ENCODE measurements at places on chromosomes 3 and 15.

GRCh38 chr3:188746291-188746783 is 425.4 kb upstream of the TPRG1 start:
- DNase-seq: no peak

DNA sequence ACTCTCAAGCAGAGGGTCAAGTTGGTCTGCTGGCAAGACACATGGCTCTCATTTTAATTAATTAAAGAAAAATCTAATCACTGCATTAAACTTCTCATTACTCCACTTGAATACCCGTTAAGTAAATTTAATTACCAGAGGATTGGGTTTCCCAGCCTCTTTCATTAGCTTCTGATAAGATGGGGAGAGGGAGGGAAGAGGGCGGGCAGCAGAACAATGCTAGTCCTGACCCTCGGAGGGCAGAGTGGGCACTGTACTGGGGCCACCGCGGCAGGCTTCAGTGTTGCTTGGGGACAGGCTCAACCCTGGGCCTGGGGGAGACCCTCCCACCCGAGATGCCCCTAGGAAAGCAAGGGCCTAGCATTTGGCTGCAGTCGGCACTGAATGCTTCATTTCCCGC is 55.6 kb upstream of the LINGO1 start:
- DNase-seq: no peak

DNA sequence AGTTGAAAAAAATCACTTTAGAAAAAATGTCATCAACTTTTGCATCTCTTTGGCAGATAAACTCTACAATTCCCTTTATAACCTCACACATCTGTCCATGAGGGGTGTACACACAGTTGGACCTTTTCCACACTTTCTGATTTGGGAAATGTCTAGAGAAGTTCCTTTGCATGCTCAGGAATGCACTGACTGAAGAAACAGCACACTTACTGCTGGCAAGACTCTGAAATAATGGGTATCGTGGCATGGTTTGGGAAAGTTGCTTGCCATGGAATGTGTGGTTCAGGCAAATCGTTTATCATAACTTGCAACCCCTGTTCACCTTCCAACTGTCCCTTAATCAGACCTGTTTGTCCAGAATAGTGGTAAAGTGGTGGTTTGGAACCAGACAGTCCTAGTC is 135.3 kb upstream of the TGFBR2 start:
- DNase-seq: no peak

- DNase-seq: no peak
Observed at GRCh38 chr3:6124875-6125274, 736.0 kb upstream of the GRM7 start.

DNA sequence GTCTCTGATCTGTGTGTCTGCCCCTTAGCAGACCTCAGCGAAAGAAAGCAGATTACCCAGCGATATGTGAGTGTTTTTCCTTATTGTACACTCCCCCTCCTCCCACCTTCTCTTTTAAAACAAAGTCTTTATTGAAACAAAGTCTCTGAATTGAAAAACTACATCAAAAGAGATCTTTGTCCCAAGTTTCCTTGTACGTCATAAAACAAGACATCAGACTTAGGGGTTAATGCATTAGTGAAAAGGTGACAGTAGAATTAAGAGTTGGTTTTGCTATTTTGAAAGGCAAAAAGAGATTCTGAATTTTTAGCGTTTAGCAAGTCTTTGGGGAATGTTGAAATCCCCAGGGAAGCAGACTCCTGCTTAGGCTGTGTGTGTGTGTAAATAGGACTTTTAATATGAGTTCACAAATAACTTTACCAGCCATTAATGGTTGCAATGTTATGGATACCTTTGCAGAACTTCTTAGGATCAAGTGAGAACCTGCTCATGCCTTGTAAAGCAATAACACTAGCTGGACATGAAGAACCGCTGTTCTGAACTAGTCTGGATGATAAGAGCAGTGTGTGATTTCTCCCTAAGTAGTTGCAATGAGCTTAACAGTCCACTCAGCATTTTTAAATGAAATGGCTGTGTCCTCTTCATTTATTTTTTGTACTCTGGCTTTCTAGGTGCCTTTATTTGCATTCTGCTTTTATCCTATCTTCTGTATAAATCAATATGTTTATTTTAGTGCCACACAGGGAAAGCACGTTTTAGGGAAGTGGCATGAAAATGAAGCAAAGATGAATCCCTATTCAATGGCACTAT is 136.6 kb downstream of the MCTP2 start:
- DNase-seq: no peak

- DNase-seq: no peak
Observed at GRCh38 chr3:46659285-46659684, 34.2 kb downstream of the ALS2CL start.

DNA sequence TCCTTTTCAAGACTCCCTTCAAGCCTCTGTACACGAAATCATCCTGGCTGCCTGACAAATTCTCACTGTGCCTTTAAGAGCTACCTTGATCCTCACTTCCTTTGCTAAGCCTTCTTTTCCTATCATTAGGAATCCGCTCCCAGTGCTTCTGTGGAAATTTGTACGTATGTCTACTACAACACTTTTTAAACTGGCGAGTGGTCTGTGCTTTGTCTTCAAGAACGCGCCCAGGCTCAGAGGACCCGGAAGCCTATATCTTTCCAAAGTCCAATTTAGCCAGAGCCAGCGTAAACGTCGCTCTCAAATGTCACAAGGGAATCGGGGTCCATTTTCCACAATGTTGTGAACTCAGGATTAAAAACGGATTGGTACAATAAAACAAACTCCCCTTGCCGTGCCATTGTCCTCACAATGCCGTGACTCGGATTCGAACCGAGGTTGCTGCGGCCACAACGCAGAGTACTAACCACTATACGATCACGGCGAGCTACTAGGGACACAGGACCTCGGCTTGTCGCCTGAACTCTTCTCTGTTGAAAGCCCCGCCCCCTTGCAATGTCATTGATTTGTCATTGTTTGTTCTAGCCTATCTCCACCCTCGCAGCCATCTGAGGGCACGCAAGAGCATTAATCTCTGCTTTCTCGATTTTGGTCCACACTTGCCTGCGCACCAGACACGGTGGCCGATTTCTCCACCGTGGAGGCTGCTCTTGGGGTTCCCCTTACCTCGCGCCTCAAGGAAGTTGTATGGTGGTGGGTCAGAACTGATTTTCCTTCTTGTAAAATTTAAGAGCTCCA is 12.4 kb upstream of the SHF start:
- peak; percentile 69 for DNase-seq

DNA sequence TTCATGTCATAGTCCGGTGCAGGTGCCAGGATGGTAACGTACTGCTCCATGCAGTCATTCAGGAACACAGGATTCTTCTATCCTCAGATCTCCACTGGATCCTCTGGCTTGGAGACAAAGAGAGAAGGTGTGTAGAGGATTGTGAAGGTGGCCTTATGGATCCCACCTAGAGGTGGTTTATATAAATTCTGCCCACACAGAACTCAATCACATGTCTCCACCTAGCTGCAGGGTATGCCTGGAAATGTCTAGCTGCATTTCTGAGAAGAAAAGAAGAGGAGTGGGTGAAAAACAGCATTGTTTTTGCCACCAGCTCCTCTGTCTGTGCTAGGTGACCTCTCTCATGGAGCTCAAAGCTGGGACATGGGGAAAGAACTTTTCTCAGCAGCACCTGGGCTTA is 478.7 kb downstream of the PDCD6IP start:
- DNase-seq: no peak

GRCh38 chr3:178671377-178671776 is 135.1 kb downstream of the KCNMB2 start:
- DNase-seq: no peak

GRCh38 chr15:88454867-88455810 is 12.0 kb downstream of the MRPL46 start:
- DNase-seq: no peak

DNA sequence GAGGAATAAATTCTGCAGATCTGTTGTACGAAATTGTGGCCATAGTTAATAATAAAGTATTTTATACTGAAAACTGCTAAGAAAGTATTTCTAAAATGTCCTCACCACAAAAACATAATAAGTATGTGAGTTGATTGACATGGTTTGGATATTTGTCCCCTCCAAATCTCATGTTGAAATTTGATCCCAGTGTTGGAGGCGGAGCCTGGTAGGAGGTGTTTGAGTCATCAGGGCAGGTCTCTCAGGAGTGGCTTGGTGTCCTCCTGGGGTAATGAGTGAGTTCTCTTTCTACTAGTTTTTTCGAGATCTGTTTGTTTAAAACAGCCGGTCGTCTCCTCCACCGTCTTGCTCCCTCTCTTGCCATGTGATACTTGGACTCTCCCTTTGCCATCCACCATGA is 424.1 kb upstream of the KCNMB2 start:
- DNase-seq: no peak

DNA sequence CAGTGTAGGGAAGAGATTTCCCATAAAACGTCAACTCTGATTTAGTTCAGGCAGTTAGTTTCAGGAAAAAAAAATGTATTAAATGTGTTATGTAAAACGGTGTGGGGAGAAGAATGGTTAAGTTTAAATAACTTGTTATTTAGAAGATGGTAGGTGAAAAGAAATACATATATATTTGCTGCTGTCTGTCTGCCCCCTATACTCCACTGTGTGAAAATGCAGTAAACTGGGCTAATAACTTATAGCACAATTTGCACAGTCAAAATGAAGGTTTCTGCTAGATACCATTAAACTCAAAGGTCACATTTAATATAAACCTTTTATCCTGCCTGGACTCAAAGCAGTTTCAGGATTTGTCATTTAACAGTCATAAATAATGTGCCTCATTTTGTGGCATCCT is 515.0 kb downstream of the FGF12 start:
- no peak for DNase-seq

GRCh38 chr3:186997473-186997939 is 67.2 kb downstream of the ST6GAL1 start:
- no peak for DNase-seq

GRCh38 chr3:194293546-194294198 is 57.5 kb downstream of the CPN2 start:
- DNase-seq: no peak

- no peak for DNase-seq
Observed at GRCh38 chr3:72446218-72447058, 401.8 kb downstream of the SHQ1 start.

DNA sequence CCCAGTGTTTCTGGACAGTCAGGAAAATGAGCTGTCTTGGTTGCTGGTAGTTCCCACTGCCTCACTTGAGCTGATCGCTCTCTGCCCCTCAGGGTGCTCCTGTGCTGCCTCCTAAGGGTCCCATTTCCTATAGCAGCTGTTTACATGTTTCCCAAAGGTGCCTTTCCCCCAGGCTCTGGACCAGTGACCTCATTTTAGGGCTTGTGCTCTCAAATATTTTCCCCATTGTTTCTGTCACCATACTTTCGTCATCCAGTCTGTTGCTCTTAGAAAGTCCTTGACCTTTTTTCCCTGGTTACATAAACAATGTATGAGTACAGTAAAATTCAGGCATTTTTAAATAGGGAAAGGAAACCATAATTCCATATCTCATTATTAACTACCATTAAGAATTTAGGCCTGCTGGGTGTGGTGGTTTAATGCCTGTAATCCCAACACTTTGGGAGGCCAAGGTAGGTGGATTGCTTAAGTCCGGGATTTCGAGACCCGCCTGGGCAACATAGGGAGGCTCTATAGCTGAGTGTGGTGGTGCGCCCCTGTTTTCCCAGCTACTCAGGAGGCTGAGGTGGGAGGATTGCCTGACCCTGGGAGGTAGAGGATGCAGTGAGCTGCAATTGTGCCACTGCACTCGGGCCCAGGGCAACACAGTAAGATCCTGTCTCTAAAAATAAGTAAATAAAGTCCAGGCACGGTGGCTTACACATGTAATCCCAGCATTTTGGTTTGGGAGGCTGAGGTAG is 11.7 kb downstream of the RAD54L2 start:
- no peak for DNase-seq

- DNase-seq: no peak
Observed at GRCh38 chr15:35379972-35380371, 166.0 kb downstream of the DPH6 start.

DNA sequence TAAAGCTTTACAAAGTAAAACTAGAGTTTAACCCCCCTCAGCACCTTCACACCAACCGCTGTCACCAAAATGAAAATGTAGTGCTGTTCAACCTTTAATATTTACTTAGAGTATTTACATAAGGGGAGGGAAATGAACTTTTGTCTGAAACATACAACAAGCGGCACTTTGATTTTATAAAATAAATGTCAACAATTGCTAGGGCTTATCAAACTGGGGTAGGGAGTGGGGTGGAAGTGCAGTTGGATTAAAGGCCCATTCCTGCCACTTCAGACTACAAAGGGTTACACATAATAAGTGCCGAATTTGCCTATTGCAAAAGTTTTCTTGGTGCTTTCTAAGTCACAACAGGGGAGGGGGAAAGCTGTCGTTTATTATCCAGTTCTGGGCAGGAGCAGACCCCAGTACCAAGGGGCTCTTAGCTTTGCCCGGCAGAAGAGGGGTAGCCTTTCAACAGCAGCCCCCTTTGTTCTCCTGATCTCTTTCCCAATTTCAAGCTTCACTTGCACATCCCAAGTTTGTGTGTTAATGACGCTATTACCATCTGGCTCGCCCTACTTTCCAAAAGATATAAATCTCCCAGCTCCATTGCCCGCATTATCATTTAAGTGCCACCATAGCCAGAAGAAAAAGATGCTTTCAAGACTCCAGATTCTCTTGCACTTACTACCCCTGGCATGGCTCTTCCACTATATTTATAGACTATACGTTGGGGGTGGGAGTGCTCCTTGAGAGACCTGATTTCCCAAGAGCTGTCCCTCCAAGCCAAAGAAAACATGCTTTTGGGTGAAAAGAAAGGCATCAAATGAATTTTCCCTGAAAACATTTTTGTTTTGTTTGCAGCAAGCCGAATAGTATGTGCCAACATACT is 17.0 kb downstream of the SOX2 start:
- no peak for DNase-seq

GRCh38 chr3:52504977-52505376 is 9.8 kb downstream of the STAB1 start:
- no peak for DNase-seq

DNA sequence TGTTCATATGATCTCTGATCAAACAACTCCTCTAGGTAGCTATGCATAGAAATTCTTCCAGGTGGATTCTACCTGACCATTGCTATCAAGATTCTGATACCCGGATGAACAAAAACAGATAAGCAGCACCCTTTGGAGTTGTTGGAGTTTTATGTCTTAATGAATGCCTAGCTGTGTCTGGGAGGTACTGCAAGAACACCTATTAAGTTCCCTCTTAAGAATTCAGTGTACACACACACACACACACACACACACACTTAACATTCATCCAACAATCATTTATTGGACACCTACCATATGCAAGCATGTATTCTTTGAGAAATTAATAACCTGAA is 58.1 kb upstream of the FNDC3B start:
- DNase-seq: no peak

- no peak for DNase-seq
Observed at GRCh38 chr15:31339558-31339895, 12.9 kb downstream of the KLF13 start.

- DNase-seq: no peak
Observed at GRCh38 chr3:13389378-13389777, 30.7 kb downstream of the NUP210 start.

DNA sequence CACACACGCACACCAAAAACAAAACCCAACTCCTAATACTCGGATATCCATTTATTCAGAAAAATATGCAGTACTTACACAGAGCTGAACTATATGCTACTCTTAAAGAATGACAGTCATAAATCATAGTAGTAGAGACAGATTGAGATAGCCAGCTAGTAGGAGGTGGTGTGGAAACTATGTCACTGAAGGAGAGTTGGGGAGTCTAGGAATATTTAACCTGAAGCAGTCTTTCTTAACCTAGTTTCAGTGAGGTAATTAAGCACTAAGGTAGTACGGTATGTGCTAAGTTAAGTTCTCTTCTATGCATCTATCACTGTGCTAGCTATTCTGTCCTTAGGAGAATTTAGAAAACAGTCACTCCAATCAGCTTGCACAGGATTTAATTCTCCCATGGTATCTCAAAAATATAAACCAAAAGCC is 54.2 kb downstream of the ANKRD28 start:
- DNase-seq: no peak

- no peak for DNase-seq
Observed at GRCh38 chr3:177340243-177340830, 143.1 kb upstream of the TBL1XR1 start.

Data from smooth muscle cell of the brain vasculature (primary cell).